ENCODE measurements at places on chromosomes 4 and X. TPM values are rescaled to one million over a fixed set of nuclear protein-coding genes. Genes with fewer than 3 reads are reported as not detected.

The INTU gene
- total RNA-seq = 33.6 TPM

The ATOH1 gene
- not detected for total RNA-seq

The SMPX gene
- 47.5 TPM for total RNA-seq

The ODAPH gene
- total RNA-seq = not detected

The MAD2L1 gene
- total RNA-seq = 15.5 TPM

The SORCS2 gene
- total RNA-seq = 10.8 TPM

The RAB33A gene
- total RNA-seq = 2.5 TPM
